Tibial artery (tissue), 4 donors: ENCODE measurements at places on chromosomes 12 and 14.

DNA sequence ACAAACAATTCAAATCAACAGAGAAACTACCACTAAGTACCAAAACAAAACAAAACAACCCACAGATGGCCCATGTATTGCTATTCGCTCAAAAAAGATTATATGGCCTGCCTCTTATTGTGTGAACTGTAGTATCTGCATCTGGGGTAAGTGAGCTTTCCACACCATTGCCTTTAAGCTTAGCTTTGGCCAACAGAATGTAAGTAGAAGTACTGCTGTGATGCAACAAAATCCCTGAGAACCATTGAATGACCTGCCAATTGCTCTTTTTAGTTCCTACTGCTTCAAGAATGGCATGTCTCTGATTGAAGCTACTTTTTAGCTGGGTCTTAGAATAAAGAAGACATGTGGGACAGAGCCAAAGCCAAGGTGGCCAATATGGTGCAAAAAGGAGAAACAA, 32.5 kb downstream of the PPFIA2 start:
- H3K27ac ChIP-seq, result no peak overlapping the region
- no peaks in the 10 kb centered on the region for H3K4me1 ChIP-seq
- H3K27me3 ChIP-seq, result no peaks in the 10 kb centered on the region
- H3K36me3 ChIP-seq, result no peaks in the 10 kb centered on the region
- DNase-seq, result no peak

DNA sequence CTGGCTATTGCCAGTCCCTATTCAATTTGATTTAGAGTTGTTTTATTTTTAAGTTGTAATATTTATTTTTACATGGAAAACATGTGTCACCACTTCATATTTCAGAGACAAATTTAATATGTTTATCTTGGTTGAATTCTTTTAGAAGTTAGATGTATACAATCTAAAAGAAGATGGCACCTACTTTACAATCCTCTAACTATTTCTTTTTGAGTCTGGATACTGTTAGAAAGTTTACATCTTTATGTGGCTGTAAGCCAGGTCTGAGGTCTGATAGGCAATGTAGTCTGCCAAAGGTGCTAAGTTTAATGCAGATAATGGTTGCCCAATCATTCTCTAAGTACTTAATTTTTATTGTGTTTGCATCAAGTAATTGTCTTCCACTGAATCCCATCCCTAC, 7.2 kb upstream of the LMO3 start:
- no peak overlapping the region for H3K4me3 ChIP-seq
- H3K27me3 ChIP-seq, result no peaks in the 10 kb centered on the region
- H3K4me1 ChIP-seq, result no peaks in the 10 kb centered on the region
- no peaks in the 10 kb centered on the region for H3K36me3 ChIP-seq

DNA sequence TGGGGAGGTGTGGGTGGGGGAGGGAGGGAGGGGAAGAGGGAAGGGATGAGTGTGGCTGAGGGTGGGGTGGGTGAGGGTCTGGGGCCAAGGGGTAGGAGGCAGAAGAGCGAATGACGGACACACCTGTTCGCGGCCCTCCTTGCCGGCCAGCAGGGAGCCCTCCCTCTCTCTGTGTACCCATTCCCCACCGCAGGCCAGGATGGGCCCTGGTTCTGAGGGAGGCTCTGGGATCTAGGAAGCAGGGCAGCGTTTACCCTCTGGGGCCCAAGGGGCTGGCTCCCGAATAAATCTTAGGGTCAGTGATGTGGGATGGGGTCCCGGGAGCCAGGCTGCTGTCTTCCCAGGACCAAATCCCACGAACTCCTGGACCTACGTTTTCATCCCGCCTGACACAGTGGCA, 46.0 kb upstream of the ESRRB start:
- H3K27me3 ChIP-seq, result peaks cover 39% of the 10 kb centered on the region
- H3K4me3 ChIP-seq, result no peak overlapping the region
- DNase-seq, result no peak
- no peaks in the 10 kb centered on the region for H3K36me3 ChIP-seq
- no peak overlapping the region for H3K27ac ChIP-seq

- H3K27ac ChIP-seq, result no peak overlapping the region
- H3K4me3 ChIP-seq, result no peak overlapping the region
- H3K4me1 ChIP-seq, result no peaks in the 10 kb centered on the region
- no peak for DNase-seq
These were observed 188.5 kb downstream of the CCDC91 start for GRCh38 chr12:28378736-28379135.

- peaks cover 4% of the 10 kb centered on the region for H3K4me1 ChIP-seq
- no peak overlapping the region for H3K27ac ChIP-seq
These were observed 32.9 kb upstream of the ATP23 start for GRCh38 chr12:57908511-57908910.

- no peak for DNase-seq
- peak overlapping the region; percentile 9 for H3K4me3 ChIP-seq
- no peaks in the 10 kb centered on the region for H3K36me3 ChIP-seq
These were observed 159.3 kb downstream of the PDE3A start for GRCh38 chr12:20527417-20528163.

GRCh38 chr14:58878439-58879139, 240.8 kb downstream of the DACT1 start:
- H3K27ac ChIP-seq, result no peak overlapping the region
- no peaks in the 10 kb centered on the region for H3K36me3 ChIP-seq
- H3K27me3 ChIP-seq, result no peaks in the 10 kb centered on the region
- peaks cover 4% of the 10 kb centered on the region for H3K4me1 ChIP-seq
- no peak overlapping the region for H3K4me3 ChIP-seq

GRCh38 chr12:54160769-54161480, 27.9 kb downstream of the SMUG1 start:
- no peak overlapping the region for H3K4me3 ChIP-seq
- peaks cover 26% of the 10 kb centered on the region for H3K4me1 ChIP-seq
- no peak for DNase-seq
